ENCODE measurements at places on chromosomes 1 and 21.

GRCh38 chr1:109484519-109484975 lies 842 bp downstream of the ATXN7L2 start:
- peak overlapping the region; percentile 87 for H3K4me3 ChIP-seq
- peaks cover 21% of the 10 kb centered on the region for H3K4me1 ChIP-seq
- no peak for DNase-seq
- H3K27ac ChIP-seq = peak overlapping the region; percentile 91
- H3K27me3 ChIP-seq = peaks cover 29% of the 10 kb centered on the region

DNA sequence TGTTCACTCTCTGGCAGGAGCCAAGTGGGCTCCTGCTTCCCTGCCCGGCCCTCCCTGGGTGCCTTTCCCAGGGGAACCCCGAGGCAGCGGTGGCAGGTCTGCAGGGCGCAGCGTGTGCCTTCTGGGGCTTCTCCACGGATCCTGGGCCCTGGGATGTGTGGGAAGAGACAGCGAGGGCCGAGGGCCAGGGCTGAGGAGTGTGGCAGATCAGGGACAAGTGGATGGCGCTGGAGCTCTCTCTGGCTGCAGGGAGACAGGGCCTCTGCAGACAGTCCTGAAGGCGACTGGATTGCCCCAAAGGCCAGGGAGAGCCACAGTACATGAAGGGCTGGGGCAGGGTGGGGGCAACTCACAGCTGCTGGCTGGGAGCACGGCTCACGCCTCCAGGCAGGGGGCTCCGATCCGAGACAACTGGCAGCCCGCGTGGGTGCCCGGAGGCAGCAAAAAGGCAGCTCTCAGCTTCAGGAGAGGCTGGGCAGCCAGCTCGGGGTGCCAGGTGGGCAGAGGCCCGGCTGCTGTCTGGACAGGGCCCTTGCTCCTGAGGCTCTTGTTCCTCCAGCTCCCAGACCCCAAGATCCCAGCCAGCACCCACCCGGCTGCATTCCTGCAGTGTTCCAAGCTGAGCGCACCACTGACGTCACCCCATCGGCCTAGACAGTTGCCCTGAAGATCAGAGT lies 16.0 kb downstream of the MORN1 start:
- H3K27me3 ChIP-seq = no peaks in the 10 kb centered on the region
- no peak overlapping the region for H3K27ac ChIP-seq
- H3K4me1 ChIP-seq = no peaks in the 10 kb centered on the region
- H3K4me3 ChIP-seq = no peak overlapping the region
- no peak for DNase-seq
- H3K36me3 ChIP-seq = peaks cover 4% of the 10 kb centered on the region

DNA sequence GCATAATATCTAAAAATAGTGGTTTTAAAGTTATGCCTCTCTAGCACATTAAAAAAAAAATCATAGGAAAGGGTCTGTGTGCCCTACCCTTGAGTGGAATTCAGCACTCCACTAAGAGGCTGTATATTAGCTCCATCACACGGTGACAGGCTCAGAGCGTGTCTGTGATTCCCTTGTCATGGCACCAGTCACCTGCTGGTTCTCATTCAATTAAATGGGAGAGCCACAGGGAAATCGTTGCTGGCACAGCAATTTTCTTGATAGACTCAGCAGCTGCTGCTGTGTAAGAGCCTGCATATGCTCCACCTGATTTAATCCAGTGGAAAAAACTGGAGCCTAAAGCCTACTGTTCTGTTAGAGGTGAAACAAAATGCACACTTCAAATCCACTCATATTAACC lies 9.5 kb downstream of the ATP6V1G3 start:
- H3K4me1 ChIP-seq = peaks cover 32% of the 10 kb centered on the region
- no peak overlapping the region for H3K4me3 ChIP-seq
- no peak overlapping the region for H3K27ac ChIP-seq
- H3K27me3 ChIP-seq = peaks cover 3% of the 10 kb centered on the region
- no peaks in the 10 kb centered on the region for H3K36me3 ChIP-seq
- DNase-seq = no peak

- peaks cover 9% of the 10 kb centered on the region for H3K4me1 ChIP-seq
- no peak overlapping the region for H3K4me3 ChIP-seq
- no peaks in the 10 kb centered on the region for H3K36me3 ChIP-seq
These were observed 76.4 kb upstream of the MARK1 start for GRCh38 chr1:220451532-220451931.

- H3K36me3 ChIP-seq = no peaks in the 10 kb centered on the region
- no peaks in the 10 kb centered on the region for H3K27me3 ChIP-seq
- peaks cover 26% of the 10 kb centered on the region for H3K4me1 ChIP-seq
- no peak overlapping the region for H3K4me3 ChIP-seq
- DNase-seq = no peak
These were observed 1547.3 kb downstream of the BRINP3 start for GRCh38 chr1:188930382-188930781.

- peaks cover 5% of the 10 kb centered on the region for H3K27me3 ChIP-seq
- no peak for DNase-seq
- H3K4me3 ChIP-seq = no peak overlapping the region
- H3K4me1 ChIP-seq = peaks cover 25% of the 10 kb centered on the region
These were observed 333.6 kb upstream of the CAMK1G start for GRCh38 chr1:209249785-209250440.

GRCh38 chr1:113793878-113794834 lies 18.1 kb downstream of the RSBN1 start:
- peaks cover 39% of the 10 kb centered on the region for H3K36me3 ChIP-seq
- no peak overlapping the region for H3K27ac ChIP-seq
- DNase-seq = no peak
- no peaks in the 10 kb centered on the region for H3K27me3 ChIP-seq

DNA sequence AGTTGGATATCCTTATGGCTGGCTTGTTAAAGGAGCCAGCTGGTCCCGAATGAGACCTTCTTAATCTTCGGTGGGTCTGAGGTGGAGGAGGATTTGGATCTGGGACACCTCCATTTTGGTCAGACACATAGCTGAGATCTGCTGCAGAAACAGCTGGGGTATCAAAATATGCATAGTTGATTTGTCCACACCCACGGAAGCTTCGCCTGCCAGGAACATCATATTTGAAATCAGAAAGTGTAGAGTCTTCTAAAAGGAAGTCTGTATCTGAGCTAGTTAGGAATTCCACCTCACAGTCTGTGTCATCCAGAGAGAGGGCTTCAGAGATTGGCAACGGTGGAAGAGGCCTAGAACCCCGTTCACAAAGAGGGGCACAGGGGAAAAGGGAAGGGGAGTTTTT lies 12.3 kb downstream of the ERRFI1 start:
- H3K4me1 ChIP-seq = peaks cover 46% of the 10 kb centered on the region
- H3K27ac ChIP-seq = peak overlapping the region; percentile 62
- peaks cover 22% of the 10 kb centered on the region for H3K36me3 ChIP-seq
- no peak overlapping the region for H3K4me3 ChIP-seq

DNA sequence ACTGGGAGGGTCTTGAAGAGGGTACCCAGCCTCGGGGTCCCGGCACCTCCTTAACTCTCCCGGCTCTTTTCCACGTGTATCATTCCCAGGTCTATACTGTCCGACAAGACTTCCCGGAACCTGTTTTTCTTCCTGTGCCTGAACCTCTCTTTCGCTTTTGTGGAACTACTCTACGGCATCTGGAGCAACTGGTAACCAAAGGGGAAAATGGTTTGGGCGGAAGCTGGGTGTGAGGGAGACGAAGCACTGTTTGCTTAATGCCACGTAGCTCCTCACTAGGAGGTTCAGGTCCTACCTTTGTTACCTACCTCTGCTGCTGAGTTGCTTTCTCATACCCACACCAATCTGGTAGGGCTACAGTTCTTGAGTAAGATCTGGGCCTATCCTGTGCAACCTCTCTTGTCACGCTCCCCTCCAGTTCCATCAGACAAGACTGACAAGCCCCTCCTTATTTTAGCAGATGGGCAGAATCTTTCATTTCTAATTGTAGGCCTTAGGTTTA lies 642 bp downstream of the SLC30A7 start:
- no peaks in the 10 kb centered on the region for H3K27me3 ChIP-seq
- H3K27ac ChIP-seq = peak overlapping the region; percentile 98
- H3K36me3 ChIP-seq = peaks cover 15% of the 10 kb centered on the region

GRCh38 chr1:185520188-185520920 lies 203.3 kb upstream of the IVNS1ABP start:
- H3K27ac ChIP-seq = no peak overlapping the region
- no peaks in the 10 kb centered on the region for H3K27me3 ChIP-seq
- DNase-seq = no peak

DNA sequence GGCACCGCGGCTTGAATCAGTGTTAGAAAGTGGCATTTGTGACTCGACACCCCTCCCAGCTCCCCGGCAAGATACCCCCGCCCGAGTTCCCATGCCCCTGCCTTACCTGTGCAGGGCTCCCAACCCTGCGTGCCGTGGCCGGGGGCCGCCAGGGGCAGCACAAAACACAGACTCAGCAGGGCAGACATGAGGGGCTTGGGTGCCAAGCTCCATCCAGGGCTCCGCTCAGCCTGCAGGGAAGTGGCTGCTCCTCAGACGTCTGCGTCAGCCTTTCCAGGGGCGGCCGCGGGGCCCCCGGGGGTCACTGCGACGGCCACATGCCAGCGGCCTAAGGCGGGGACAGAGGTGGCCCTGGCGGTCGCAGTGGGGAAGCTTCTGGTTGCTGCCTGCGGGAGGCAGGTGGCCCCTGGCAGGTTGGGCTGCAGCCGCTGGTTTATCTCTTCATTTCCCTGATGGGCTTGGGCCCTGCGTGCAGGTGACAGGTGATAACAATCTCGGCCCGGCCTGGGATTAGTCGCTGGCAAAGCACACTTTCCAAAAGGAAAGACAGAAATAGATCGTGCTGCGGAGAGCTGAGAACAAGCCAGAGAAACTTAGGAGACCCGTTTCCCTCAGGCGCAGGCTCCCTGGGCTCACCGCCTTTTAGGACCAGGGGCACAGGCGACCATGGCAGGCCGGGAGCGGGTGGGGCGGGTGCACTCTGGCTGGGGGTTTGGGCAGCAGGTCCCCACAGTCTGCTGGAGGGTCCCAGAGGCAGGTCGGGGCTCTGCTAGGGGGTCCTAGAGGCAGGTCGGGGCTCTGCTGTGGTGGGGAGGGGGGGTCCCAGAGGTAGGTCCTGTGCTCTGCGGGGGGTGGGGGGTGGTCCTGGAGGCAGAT lies at the start of gene TSPEAR:
Gene TSPEAR (minus strand): TSS at position 246 of the 876 bp plus-strand sequence. CDS start 58 bp downstream, at position 188.
- H3K4me3 ChIP-seq = peak within 1 kb of the TSS; percentile 50
- H3K4me1 ChIP-seq = peaks cover 27% of the 10 kb centered on the region
- H3K27ac ChIP-seq = no peak within 1 kb of the TSS
- peaks cover 94% of the 10 kb centered on the region for H3K27me3 ChIP-seq
- H3K36me3 ChIP-seq = no peaks in the 10 kb centered on the region
- DNase-seq = peak; percentile 42

DNA sequence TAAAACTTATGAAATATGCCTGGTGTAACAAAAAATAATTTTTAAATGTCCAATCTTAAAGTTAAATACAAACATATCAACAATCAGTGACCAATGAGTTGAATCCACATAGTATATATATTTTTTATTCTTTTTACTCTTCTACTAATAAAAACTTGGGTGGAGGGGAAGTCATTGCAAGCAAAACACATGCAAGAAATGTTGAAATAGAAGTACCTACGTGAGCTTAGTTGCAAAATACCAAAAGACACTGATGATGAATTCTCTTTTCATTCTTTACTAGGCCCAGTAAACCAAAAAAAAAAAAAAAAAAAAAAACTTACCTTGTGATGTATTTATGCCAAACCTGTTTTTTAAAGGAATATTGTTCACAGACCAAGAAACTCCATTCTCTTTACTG lies 26.4 kb upstream of the PLA2G4A start:
- H3K4me3 ChIP-seq = no peak overlapping the region
- H3K27me3 ChIP-seq = no peaks in the 10 kb centered on the region
- no peak overlapping the region for H3K27ac ChIP-seq
- no peak for DNase-seq
- peaks cover 14% of the 10 kb centered on the region for H3K4me1 ChIP-seq
- H3K36me3 ChIP-seq = no peaks in the 10 kb centered on the region

GRCh38 chr1:40663324-40664166 lies 1.9 kb downstream of the RIMS3 start:
- peaks cover 23% of the 10 kb centered on the region for H3K4me1 ChIP-seq
- peak overlapping the region; percentile 38 for H3K4me3 ChIP-seq
- H3K27ac ChIP-seq = peak overlapping the region; percentile 32
- no peaks in the 10 kb centered on the region for H3K36me3 ChIP-seq
- no peaks in the 10 kb centered on the region for H3K27me3 ChIP-seq

- no peak for DNase-seq
- H3K4me3 ChIP-seq = no peak overlapping the region
- H3K27ac ChIP-seq = no peak overlapping the region
- peaks cover 38% of the 10 kb centered on the region for H3K4me1 ChIP-seq
- no peaks in the 10 kb centered on the region for H3K27me3 ChIP-seq
These were observed 88.7 kb downstream of the WLS start for GRCh38 chr1:68143633-68144032.

- no peaks in the 10 kb centered on the region for H3K27me3 ChIP-seq
- DNase-seq = no peak
- peaks cover 17% of the 10 kb centered on the region for H3K4me1 ChIP-seq
These were observed 157.6 kb downstream of the PGBD5 start for GRCh38 chr1:230268371-230269170.

DNA sequence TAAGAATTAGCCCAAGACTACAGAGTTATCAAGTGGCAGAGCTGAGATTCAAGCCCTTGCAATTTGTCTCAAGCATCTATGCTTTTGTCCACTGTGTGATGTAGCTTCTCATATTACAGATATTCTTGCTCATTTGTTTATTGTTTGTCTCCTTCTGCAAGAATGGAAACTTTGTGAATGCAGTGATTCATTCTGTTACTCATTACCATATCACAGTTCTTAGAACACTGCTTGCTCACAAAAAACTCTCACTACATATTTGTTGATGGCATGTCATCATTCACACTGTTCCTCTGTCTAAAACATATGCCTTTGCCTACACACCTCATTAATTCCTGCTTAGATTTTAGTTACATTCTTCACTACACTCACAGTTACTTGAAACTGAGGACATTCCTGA lies 1198.9 kb downstream of the PLA2G4A start:
- no peaks in the 10 kb centered on the region for H3K4me1 ChIP-seq
- no peak overlapping the region for H3K4me3 ChIP-seq
- H3K27ac ChIP-seq = no peak overlapping the region
- no peaks in the 10 kb centered on the region for H3K27me3 ChIP-seq

GRCh38 chr1:85111695-85112094 lies 63.4 kb upstream of the MCOLN3 start:
- H3K27me3 ChIP-seq = peaks cover 8% of the 10 kb centered on the region
- H3K27ac ChIP-seq = no peak overlapping the region
- no peak for DNase-seq
- no peaks in the 10 kb centered on the region for H3K36me3 ChIP-seq
- H3K4me1 ChIP-seq = no peaks in the 10 kb centered on the region

- peak; percentile 65 for DNase-seq
- H3K27me3 ChIP-seq = peaks cover 68% of the 10 kb centered on the region
- H3K4me3 ChIP-seq = no peak overlapping the region
- H3K4me1 ChIP-seq = no peaks in the 10 kb centered on the region
These were observed 29.4 kb upstream of the POU3F1 start for GRCh38 chr1:38076038-38076437.
